OCI-M1 (cell line): ENCODE measurements at places on chromosomes 4 and X.

DNA sequence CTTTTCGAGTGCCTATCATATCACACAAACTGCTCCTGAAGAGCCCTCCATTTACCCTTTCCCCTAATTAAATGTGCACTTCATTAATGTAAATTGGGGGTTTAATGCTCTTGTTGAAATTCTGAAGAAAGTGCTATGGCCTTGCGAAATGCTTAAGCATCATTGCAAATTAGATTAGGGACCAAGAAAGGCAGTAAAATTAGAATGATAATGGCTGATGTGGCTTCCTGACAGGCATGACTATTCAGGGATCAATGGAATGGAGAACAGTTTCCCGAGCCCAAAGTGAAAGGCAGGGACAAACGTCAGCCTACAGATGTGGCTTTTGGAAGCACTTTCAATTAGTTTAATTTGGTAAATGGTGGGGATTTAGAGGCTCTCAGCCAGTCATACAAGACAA is 120.1 kb downstream of the NKX6-1 start:
- no peak for DNase-seq

DNA sequence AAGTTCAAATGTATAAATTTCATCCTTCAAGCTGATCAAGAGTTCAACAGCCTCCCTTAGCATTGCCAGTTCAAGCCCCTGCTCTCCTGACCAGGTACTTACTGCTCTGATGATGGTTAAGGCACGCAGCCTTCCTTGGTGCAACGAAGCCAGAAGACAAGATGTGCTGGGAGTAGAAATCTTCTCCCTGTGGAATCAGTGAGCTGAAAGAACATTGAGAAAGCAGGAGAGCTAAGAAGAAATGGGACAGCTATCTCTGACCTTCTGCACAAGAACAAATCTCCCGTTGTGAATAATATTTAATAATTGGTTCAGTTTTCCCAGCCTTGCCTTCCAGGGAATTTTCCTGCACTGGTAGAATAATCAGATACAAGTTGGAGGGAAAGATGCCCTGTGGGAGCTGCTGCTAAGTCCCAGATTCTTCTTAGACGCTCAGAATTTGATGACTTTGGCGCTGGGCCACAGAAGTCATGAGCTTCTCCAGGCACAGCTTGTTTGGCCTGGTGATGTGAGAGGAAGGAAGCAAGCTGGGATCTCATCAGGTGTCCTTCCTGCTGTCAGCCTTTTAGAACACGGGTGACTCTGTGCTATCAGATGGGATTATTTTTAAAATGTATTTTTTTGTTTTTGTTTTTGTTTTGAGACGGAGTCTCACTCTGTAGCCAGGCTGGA is 77.8 kb downstream of the CD38 start:
- DNase-seq = no peak

GRCh38 chr4:111601671-111602070 is 543.6 kb upstream of the FAM241A start:
- no peak for DNase-seq

DNA sequence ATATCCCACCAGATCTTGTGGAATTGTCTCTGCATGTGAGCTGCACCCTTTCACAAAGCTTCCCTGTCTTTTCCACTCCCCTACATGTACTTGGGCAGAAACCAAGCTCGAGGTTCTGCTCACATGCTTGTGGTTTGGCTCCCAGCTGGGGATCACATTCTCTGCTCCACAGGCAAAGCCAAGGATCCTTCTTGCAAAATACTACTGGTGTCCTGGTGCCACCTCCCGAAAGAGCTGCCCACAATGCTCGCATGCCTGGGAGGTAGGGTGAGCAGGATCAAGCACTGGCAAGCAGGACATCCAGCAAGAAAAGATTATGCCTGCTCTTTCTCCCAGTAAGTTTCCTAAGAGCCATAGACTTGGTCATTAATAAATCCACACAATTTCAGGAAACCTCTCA is 45.1 kb upstream of the PPARGC1A start:
- DNase-seq = no peak

- DNase-seq = no peak
These were observed 44.9 kb downstream of the HAND2 start for GRCh38 chr4:173485164-173485563.

GRCh38 chrX:111888600-111888999 is 12.6 kb downstream of the TRPC5OS start:
- DNase-seq = no peak

DNA sequence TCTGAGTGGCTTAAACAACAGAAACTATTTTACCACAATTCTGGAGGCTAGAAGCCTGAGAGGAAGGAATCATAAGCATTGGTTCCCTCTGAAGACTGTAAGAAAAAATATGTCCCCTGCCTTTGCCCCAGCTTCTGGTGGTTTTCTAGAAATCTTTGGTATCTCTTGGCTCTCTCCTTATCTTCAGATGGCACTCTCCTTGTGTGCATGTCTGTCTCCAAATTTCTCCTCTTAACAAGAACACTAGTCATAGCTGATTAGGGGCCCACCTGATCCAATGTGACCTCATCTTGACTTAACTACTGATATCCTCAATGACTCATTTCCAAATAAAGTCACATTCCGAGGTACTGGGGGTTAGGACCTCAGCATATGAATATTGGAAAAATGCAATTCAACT is 635.0 kb upstream of the NR3C2 start:
- DNase-seq = peak; percentile 98

- DNase-seq = no peak
These were observed 427.3 kb upstream of the FAM241A start for GRCh38 chr4:111717921-111718320.

DNA sequence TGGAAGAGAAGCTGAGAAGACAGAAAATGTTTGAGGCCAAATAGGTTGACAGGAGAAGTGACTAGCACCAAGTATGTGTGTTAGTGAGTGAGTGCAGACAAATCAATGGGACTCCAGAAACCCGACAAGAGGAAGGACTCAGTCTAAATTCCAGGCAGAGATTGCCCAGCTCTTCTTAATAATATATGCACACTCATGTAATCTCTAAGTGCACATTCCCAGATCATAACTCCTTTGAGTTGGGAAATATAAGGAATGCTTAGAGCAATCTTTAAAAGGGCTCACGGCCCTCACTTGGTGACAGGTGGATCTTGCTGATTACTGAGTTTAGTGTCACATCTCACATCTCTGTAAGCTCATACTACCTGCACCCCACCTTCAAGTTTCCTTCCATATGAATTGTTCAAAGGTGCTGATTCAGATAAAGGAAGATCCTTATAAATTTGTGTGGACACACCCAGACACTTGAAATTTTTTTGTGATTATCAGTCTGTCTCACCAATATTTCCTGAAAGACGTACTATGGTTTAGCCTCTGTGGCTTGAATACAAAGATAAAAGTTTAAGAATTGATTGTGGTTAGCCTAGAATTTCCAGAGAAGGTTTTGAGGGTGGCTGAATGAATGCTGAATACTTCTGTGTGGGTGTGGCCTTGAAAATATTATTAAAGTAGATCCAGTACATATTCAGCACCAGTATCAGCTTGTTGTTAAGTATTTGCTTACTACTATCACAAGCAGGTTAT is 205.1 kb upstream of the UGT8 start:
- DNase-seq = peak; percentile 18

- DNase-seq = peak; percentile 10
These were observed 273.3 kb downstream of the SH2D1A start for GRCh38 chrX:124619710-124620109.

DNA sequence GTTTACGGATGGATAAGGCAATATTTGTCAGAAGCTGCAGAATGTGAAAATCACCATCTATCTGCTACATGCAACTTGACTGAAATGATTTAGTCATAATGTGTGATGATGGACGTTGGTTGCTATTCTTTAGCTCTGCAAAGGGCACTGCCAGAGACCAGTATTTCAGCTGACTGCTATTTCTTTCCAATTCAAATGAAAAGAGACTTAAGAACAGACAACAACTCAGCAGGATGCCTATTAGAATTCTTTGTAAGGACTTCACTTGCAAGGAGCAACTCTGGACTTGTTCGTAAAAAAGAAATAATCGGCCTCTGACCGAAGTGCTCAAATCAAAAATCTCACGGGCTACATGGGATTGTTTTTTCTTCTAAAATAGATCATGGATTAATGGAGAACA is 262.7 kb downstream of the DHX15 start:
- DNase-seq = no peak

DNA sequence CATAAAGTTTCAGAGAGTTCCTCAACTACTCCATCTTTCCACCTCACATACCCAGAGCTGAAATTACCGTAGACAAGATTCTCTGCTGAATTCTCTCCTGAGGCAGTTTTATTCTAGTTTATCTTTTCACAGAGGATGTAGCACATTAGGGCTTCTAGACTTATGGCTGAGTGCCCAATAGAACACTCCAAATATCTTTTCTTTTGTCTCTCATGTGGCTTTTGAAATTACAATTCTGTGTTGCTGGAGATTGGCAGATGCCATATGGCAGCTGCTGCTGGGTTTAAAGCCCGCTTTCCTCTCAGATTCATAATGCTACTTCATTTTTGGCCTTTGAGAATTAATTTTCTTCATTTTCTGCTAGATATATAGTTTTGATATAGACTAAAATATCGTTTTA is 107.6 kb upstream of the BANK1 start:
- DNase-seq = no peak

DNA sequence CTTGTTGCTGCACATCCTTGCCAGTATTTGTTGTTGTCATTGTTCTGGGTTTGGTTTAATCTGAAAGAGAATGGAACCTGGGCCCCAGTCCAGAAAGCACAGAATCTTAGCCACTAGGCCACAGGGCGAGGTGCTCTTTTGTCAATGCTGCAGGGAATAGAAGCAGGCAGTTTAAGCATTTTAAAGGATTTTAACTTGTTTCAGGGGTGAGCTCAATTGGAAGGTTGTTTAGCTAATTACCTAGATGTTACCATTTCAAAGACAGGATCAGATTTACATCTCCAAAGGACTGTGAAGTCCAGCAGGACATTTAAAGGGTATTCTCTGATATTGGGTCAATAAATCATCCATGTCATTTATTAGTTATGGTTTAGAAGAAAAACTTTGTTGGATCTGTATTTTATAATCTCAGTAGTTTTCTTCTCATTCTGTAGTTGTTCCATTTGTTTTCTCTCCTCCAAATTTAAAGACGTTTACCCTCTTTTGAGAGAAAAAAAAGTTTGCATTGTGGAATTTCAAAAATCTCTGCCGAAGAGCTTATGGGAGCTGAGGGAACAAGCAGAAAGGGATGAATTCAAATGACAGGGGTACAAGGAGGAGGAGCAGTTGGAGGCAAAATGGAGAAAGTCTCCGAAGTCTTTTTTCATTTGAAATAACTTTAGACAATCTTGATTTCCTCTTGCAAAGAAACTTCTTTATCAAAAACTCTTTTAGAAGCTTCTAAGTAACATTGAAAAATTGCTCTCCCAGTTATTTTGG is 57.5 kb upstream of the FAM47C start:
- DNase-seq = no peak

GRCh38 chr4:17157304-17157703 is 258.9 kb upstream of the LDB2 start:
- no peak for DNase-seq

DNA sequence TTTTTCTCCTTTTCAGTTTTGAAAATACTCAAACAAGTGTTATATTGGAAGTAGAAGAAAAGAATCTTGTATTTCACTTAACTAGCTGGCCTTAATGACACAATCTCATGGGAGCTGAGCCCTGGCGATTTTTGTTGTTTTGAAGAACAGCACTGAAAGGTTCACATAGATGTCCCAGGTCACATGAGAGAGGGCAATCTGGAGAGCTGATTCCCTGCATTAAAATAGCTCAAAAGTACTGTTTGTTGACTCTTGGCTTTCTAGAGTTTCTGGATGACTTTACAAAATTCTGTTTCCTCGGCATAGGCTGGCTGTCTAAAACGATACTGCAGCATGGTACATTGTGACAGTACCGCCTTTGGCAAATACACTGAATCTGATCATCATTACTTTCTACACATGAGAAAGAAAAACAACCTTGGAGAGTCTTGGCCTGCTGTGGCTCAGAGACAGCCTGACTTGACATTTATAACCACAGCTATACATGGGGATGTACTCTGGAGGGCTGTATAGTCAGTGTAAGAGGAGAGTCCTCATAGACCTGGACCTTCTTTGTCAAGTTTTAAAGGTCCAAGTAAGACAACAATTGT is 119.8 kb upstream of the PDLIM3 start:
- no peak for DNase-seq

DNA sequence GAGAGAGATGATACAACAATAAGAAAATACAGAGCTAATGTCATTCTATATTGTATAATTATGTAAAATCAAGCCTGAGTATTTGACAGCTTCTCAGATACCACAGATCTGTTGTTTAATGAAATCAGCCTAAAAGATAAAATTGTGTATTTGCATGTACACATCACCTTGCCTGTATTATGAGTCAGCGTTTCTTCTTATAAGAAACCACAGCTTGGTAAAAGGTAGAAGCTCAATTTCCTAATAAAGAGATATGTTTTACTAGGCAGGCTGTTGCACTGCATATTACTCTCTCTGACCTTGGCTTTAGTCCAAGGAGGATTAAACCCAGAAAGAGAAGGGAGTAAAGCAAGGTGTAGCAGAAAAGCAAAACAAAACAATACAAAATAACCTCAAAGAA is 121.3 kb downstream of the PPARGC1A start:
- DNase-seq = no peak

DNA sequence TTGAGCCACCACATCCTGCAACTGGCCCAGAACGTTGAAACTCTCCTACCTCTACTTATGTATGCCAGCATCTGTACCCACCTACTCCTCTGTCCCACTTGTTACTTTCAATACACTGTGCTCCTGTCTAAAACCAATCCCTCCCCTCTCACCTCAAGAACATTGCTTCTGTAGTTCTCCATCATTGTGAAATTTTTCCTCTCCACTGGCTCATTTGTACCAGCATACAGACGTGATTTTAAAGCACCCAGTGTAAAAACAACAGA is 25.5 kb upstream of the USO1 start:
- peak; percentile 59 for DNase-seq

GRCh38 chr4:147340591-147341120 is 140.2 kb upstream of the EDNRA start:
- DNase-seq = no peak

DNA sequence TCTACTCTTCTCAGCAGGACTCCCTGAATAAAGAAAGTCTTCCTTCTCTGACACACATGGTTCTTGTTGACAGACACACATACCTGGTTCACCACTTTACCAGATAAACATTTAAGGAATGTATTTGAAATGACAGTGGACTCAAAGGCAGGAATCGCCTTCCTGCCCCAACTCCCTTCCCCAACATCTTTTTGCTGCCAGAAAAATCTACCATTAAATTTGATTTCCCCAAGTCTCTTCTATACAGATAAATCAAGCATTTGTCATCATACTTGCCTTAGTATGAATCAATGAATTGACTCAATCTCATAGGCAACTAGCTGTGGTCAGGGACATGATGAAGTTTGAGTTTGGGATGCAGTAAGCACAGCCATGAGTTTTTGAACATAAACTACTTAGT is 23.3 kb upstream of the ANXA5 start:
- DNase-seq = no peak

- no peak for DNase-seq
These were observed 58.2 kb downstream of the GAB1 start for GRCh38 chr4:143394739-143395453.

GRCh38 chr4:172546782-172547181 is 621.8 kb upstream of the GALNT7 start:
- no peak for DNase-seq

GRCh38 chrX:1661048-1661921 is 46.4 kb downstream of the ASMT start:
- DNase-seq = peak; percentile 3

- no peak for DNase-seq
These were observed 67.1 kb downstream of the DTHD1 start for GRCh38 chr4:36348403-36348938.

- no peak for DNase-seq
These were observed 106.2 kb upstream of the MAB21L2 start for GRCh38 chr4:150475763-150476162.

GRCh38 chr4:149113804-149114430 is 671.7 kb upstream of the NR3C2 start:
- DNase-seq = no peak
